ENCODE measurements at places on chromosomes 16 and 17.

- DNase-seq, result no peak
Observed at GRCh38 chr17:55710829-55711496, 11.7 kb downstream of the TMEM100 start.

- no peak for DNase-seq
Observed at GRCh38 chr16:54952195-54952594, 21.5 kb downstream of the IRX5 start.

DNA sequence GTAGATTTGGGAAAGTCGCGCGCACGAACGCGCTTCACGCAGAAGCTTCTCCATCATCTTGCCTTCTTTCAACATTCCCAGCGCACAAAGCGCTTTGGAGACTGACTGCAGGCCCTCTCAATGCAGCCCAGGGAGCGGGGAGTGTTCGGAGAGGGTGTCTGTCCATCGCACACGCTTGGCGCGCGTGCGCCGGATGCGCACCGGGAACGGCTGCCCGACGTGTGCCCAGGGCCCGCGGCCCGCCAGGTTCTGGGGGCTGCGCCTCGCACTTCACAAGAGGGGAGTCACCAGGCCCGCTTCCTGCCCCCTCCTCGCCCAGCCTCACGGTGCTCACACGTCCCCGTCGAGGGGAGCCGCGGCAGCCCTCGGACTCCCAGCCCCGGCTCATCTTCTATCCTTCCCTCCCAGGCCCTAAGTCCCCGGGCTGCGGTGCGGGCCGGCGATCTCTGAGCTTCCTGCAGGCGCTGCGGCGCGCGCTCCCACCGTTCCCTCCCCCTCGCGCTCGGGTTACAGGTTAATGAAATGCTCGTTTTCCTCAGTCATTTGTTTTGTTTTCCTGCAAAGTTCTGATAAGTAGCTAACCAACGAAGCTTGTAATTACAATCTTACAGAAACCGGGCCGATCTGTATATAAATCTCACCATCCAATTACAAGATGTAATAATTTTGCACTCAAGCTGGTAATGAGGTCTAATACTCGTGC is 2.8 kb upstream of the IRX3 start:
- DNase-seq, result no peak

GRCh38 chr16:2071454-2072202 is 23.8 kb downstream of the TSC2 start:
- DNase-seq, result no peak

DNA sequence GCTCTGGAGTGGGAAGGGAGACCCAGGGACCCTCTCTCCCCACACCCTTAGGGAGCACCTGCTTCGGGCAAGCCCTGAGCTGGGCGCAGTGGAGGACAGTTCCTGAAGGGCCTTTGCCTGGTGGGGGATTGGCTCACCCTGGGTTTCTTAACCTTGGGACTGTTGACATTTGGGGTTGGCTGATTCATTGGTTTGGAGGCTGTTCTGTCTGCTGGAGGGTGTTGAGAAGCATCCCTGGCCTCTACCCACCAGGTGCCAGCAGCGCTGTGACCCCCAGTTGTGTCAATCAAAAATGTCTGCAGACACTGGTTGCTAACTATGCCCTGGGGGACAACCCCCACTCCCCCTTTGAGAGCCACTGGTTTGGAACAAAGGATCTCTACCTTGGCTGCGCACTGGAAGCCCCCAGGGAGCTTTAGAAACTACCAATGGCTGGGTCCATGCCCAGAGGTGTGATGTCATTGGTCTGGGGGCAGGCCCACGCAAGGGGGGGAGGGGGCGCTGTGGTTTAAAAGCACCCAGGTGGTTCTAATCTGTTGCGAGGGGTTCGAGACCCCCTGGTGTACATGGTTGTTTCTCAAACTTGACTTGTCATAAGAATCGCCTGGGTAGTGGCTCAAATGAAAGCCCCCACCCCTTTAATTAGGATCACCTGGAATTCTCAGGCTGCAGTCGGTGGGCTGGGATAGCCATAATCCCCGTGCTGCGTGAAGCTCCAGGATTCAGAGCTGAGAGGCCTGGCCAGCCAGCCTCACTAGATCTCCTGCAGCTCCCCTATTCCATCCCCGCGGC is 151.9 kb upstream of the GSE1 start:
- DNase-seq, result peak; percentile 52

GRCh38 chr17:3814361-3814760 is 13.4 kb upstream of the ITGAE start:
- DNase-seq, result no peak

GRCh38 chr17:77423589-77424451 is 283.1 kb downstream of the SEC14L1 start:
- peak; percentile 57 for DNase-seq

DNA sequence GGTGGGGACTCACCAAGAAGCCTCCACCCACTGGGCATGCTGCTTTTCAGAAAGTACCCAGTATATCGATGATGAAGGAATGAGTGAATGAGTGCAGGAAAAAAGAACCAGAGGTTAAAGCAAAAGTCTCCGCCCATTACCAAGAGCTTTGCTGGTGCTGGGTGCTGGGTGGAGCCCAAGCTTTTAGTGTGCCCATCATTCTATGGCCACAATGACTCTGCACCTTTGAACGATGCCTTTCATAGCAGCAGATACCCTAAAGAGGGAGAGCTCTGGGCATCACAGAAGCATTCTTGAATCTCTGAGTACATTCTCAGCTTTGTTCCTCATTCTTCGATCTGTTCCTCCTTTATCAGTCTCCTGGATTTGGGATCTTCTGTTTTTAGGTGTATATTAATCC is 450.7 kb upstream of the CCL2 start:
- DNase-seq, result no peak

DNA sequence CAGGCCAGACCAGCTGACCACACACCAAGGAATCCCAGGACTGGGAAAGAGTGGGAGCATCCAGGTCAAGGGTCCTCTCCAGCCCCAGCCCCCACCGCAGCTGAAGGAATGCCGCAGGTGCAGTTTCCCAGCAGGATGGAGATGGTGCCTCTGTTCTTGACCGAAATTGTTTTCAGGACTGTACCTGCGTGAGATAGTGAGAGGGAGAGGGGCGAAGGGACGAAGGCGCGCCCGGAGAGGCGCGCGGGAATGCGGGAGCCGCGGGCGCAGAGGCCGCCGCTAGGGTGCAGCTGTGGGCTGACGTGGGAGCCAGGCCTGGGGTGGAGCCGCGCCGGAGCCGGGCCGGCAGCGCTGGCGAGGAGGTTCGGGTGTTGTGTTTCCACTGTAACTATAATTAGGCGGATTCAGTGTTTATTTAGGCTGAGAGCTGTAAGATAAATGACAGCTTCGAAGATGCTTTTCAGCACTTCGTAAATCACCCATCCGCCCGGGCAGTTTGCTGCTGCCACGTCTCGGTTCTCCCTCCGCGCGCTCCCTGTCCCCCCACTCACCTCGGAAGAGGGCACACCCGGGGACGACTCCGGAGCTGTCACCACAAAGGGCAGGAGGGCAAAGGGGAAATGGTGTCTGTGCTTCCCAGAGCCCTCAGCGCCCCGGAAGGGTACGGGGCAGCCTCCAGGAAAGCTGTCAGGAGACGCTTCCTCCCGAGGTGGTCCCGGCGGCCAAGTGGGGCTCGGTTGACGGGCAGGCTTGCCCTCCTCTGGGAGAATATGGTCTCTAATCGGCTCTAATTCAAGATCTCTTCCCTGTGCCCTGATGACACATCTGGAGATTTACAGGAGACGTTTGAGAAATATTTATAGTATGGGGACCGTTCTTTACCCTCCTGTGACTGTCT is 38.2 kb downstream of the HOXB1 start:
- peak; percentile 79 for DNase-seq

All from colonic mucosa (tissue), 4 donors.